ENCODE measurements at places on chromosomes 1 and 21.

DNA sequence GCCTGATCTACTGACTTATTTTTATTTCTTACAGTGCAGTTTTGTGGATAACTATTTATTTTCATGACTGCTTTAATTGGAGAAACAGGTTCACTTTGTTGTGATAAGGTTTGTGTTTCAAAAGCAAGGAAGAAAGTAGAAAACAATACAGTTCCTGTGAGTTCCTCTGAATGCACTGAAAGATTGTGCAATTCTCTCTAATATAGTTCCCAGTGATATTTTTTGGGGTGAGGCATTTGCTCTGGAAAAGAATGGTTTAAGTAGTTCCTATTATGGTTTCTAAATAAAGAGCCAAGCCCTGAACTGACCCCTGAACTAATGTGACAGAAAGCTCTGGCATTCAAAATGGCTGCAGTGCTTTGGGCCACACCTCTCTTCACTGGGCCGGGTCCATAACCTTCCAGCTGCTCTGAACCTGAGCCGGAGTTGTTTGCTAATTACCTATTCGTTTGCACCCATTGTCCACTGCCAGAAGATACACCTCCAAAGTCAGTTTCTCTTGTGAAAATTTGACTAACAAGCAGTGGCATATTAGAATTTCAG lies 56.6 kb upstream of the VTCN1 start:
- DNase-seq, result no peak

GRCh38 chr1:203462878-203463277 lies 12.7 kb upstream of the PRELP start:
- no peak for DNase-seq

DNA sequence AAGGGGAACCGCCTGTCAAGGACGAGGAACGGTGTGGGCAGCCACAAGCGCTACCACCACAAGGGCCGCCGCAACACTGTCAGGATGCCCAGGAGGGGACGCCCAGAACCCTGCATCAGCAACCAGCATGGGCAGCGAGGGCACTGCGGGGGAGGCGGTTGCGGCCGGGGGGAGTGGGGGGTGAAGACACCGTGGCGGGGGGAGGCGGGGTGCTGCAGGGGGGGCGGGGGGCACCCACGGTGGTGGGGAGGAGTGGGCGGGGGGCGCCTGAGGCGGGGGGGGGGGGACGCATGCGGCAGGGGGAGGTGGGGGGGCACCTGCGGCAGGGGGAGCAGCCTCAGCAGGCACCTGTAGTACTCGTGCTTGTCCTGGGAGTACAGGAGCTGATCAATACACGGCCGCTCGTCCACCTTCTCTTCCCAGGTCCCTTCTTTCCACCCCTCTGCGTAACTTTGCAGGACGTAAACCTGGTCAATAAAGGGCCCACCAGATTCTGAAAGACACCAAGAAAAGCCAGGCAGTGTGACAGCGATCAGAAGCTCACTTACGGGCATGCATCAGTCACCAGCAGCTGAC lies 4.6 kb downstream of the POFUT2 start:
- DNase-seq, result no peak

DNA sequence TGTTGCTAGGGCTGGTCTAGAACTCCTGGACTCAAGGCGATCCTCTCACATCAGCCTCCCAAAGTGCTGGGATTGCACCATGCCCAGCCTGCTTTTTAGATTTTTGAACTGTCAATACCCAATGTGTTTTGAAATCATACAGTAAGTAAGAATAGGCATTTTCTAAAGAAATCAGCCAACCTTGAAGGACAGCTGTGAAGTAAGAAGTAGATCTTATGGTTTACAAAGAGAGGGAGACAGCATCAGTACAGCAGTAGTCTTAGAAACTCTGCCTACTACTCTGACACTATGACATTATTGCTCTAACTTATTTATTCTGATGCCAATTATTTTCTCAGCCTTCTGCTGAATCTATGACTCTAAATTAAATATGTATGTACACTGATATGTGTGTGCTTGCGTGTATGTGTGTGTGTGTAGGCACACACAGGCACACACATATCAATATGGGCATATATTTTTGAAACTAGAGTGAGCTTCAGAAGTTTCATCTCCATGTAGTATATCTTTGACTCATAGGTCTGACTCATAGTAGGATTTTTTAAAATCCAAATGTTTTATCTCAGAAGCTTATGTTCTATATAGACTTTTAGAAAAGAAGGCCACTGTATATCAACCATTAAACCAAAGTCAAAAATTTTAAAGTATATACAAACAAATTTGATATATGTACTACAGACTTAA lies 140.4 kb downstream of the COL24A1 start:
- DNase-seq, result no peak

- no peak for DNase-seq
Observed at GRCh38 chr1:150160964-150161621, 11.4 kb downstream of the PLEKHO1 start.

- peak; percentile 12 for DNase-seq
Observed at GRCh38 chr1:44237721-44238457, 24.6 kb downstream of the DMAP1 start.

GRCh38 chr1:44826375-44827196 lies 16.5 kb downstream of the PTCH2 start:
- DNase-seq, result no peak

DNA sequence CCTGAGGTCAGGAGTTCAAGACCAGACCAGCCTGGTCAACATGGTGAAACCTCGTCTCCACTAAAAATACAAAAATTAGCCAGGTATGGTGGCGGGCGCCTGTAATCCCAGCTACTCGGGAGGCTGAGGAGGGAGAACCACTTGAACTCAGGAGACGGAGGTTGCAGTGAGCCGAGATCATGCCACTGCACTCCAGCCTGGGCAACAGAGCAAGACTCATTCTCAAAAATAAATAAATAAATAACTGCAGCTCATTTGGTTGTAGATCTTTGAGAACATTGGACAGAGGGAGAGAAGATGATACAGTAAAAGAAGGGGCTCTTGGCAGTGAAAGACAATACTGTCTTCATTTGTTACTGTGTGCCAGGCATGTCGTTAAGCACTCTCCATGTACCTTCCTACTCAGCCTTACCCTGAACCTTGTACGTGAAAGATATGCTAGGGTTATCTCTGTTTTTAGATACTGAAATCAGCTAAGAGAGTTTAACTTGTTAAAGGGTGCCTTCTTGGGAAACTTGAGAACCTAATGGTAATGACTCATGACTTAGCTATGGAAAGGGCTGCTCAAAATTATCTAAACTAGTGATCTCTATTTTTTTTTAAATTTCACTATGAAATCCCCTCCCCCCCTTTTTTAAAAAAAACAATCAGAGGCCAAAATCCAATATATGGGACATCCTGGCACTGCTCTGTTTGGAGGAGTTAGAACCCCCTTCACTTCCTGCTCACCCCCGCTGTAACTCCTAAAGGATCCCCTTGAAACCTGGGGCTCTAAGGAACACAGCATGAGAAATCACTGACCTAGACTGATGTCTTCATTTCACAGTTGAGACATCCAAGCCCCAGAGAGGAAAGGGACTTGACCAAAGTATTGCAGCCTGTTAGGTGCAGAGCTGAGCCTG lies 6.8 kb upstream of the KPNA6 start:
- DNase-seq, result no peak

DNA sequence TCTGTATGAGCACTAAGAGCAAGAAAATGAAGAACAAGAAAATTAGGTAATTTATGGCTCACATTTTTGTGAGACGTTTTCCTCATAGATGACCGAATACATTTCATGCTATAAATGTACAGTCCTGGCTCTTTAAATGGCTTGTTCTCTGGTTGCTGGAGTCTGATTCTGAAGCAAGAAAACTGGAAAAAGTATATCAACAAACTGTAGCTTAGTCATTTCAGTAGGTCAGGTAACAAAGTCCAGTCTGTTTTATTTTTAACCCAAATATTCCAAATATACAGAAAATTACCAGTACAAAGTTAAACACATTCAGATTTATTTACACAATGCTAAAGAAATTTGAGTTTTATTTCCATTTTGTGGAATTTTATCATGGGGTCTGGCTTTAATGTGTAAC lies 2.5 kb upstream of the MYBPHL start:
- DNase-seq, result no peak

DNA sequence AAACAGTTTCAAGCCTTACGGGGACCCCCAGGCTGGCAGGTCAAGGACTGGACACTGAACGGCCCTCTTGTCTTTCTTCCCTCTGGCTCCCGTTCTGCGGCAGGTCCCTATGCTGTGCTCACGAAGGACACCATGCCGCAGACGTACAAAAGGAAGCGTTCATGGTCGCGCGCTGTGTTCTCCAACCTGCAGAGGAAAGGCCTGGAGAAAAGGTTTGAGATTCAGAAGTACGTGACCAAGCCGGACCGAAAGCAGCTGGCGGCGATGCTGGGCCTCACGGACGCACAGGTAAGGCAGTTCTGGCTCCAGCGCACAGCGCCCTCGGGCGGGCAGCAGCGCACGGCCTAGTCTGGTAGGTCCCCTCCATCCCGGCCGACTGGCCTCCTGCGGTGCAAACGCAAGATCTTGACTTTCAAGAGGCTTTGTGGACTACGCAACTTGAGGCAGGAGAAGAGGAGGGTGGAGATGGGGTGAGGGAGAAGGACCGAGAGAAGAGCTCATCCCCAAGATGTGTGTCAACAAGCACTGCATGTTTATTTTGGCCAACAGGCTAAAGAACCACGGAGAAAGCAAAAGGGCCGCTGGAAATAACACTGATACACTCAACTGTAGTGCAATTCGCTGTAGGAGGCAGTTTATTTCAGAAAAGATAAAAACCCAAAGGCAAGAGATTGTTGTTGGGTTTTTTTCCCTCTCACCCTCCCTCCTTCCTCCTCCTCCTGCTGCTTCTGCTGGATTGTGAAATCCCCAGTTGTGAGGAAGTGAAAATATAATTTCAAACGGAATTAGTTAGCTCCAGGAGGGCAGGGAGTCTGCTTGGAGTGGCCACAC lies 3.0 kb downstream of the HLX start:
- no peak for DNase-seq

DNA sequence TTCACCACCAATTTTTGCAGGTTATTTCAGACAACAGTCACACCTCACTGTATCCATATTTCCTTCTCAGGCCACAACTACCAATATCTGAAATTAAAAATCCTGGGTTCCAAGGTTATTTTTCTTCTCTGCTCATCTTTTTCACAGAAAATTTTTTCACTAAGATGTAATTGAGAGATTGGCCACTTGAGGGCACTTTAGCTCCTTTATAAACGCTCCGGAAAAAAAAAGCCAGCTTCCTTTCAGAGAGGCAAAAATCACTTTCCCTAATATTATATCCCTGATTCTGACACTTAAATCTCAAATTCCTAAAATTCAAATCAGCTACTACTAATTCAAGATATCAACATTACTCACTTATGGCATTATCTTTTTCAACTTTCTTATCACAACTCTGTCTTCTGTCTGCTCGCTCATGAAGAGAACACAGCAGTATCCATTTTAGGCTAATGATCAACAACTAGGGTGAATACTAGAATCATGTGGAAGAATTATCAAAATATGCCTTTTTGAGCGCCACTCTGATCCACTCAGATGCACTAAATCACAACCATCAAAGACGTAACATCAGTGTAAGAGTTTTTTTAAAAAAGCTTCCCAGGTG lies 101.4 kb upstream of the RGS1 start:
- no peak for DNase-seq

- no peak for DNase-seq
Observed at GRCh38 chr1:100539836-100540536, 2.0 kb downstream of the GPR88 start.

GRCh38 chr1:158148468-158148867 lies 32.2 kb upstream of the CD1D start:
- DNase-seq, result no peak

GRCh38 chr1:3975903-3976630 lies 76.0 kb upstream of the C1orf174 start:
- no peak for DNase-seq

GRCh38 chr1:198287916-198288315 lies 131.1 kb downstream of the NEK7 start:
- DNase-seq, result no peak

All from stimulated activated CD8-positive, alpha-beta memory T cell treated with anti-CD3 and anti-CD28 coated beads, Interleukin-7, amount 100 ng/mL, for 4 hours (primary cell).